ENCODE measurements at places on chromosomes 6 and 20.

DNA sequence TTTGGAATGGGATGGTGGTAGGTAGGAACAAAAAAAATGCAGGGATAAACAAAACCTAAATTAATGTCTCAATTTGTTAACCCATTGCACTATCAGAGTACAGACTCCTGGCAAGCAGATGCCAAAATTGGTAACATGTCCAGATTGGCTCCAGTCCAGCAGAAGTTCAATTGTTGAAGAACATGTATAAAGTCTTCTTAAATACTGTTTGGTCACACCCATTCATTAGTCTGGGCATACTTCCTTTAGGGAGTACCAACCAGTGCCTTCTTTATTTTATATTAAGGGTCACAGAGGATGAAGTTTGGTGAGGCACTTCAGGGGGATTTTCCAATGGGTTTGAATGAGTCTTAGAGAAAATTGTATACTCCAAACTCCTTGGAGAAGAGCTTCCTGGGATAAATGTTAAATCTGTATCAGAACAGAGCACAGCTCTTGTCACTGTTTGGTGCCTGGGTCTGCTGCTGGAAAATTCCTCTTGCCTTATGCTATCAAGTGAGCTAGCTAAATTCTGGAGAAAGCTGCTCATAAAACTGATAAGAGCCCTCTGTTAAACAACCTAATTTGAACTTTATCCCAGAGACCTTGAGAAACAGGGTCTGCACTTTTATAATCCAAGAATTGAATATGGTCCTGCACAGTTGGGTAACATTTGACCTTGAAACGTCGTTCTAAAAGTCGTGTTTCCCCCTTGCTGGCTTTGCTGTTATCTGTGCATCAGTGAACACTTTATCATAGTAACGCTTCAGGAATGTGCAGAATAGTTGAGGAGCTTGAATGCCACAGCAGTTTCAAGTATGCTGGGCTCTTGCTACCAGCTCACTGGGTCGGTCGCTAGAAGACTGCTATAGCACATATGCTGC is 334.1 kb upstream of the CITED2 start:
- peak; percentile 24 for DNase-seq

DNA sequence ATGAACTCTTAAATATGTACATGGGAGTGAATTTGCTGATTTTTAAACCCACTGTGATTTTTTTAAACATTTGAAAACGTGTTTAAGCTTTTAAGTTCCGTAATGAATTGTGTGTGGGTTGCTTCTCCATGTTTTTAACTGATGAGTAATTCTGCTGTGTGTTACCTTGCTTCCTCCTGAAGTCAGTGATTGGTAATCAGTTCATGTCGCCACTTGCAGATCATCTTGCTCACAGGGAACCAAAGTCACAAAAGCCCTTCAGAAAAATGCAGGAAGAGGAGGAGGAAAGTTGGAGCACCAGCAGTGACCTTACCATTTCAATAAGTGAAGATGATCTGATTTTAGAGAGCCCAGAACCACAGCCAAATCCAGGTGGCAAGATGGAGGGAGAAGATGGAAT is 36.7 kb downstream of the KIZ start:
- DNase-seq, result no peak

- peak; percentile 99 for DNase-seq
Measured at GRCh38 chr20:64188682-64189529, 24.7 kb downstream of the MYT1 start.

- no peak for DNase-seq
Measured at GRCh38 chr6:165702669-165703068, 39.6 kb upstream of the PDE10A start.

GRCh38 chr6:82704045-82704444 is 340.4 kb downstream of the TPBG start:
- no peak for DNase-seq

DNA sequence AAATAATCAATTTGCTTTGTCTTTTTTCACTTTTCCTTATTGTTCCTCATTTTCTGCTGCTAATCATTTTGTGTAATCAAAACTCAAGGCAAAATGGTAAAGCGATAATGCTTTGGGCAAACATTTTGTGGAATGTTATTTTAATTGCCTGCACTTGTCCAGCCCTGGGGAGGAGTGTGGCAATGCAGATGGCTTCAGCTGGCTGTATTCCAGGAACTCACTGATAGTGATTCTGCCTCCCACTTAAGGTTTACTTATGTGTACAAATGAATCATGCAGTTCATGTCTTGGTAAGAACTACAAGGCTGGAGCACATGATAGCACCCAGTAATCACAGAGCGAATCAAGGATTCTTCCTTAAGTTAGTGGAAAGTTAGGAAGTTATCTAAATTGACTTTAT is 107.8 kb downstream of the COL19A1 start:
- DNase-seq, result peak; percentile 5

DNA sequence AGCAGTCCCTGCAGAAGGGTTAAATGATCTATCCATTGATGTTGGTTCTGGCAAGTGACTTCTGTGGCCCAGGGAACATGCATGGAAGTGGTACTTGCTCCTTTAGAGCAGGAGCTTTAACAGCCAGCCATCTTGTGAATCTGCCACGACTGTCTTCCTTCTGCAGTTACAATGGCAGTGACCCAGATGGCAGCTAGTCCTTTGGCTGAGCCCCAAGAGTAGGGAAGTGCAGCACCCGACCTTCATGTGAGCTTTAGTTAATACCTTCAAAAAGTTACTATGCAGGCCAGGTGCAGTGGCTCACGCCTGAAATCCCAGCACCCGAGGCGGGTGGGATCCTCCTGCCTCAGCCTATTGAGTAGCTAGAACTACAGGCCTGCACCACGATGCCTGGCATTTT is 66.4 kb downstream of the POPDC3 start:
- no peak for DNase-seq

DNA sequence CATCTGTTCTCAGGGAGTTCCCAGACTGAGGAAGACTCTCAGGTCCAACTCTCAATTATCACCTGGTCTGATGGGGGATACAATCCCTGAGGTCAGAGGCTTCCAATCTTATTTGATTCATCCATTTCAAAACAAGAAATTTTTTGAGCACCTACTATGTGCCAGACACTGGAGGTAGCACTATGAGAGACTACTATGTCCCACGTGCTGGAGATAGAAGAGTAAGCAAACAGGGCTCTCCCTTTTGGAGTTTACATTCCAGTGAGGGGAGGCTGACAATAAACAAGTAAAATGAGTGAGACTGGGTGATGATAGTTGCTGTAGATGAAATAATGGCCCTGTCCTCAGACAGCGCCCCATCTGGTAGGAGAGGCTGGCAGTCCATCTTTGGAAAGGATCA is 16.5 kb downstream of the TMEM151B start:
- DNase-seq, result no peak

DNA sequence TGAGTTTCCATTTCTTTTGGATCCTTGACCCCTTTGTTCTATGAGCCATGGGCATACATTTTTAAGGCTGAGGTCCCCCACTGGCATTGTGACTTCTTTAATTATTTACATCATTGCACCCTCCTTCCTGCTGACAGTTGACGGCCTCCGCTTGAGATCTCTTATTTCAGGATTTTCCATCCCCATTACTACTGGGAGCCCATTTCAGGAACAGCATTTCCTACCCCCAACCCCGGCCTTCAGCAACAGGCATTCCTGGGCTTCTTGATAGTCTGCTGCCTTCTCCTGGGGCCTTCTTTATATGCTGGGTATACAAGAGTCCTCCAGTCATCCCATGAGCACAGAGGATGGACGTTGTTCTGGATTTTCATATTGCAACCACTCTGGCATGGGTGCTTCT is 3.8 kb downstream of the ULBP1 start:
- no peak for DNase-seq

- DNase-seq, result peak; percentile 30
Measured at GRCh38 chr6:1856381-1856780, 246.7 kb downstream of the FOXC1 start.

- peak; percentile 47 for DNase-seq
Measured at GRCh38 chr6:129709196-129709768, 695 bp downstream of the ARHGAP18 start.

GRCh38 chr6:28648035-28648877 is 122.6 kb downstream of the GPX5 start:
- DNase-seq, result peak; percentile 95

GRCh38 chr6:150410906-150411305 is 42.1 kb downstream of the IYD start:
- no peak for DNase-seq

- peak; percentile 78 for DNase-seq
Measured at GRCh38 chr6:44268095-44268628, 2.1 kb upstream of the TMEM151B start.

DNA sequence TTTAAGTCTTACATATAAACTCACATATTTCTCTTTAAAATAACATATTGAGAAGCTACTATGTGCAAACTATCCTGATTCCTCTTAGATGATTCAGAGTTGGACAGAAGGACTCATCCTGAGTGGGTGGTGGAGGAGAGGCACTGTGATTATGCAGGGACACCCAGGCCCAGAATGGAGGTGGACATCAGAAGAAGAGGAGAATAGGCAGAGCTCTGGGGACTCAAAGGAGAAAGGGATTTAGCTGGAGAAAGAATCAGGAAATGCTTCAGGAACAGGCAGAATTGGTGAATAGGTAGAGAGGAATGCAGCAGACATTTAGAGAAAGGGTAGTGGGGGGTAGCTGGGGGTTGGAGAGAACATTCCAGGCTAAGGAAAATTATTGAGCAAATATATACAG is 17.4 kb downstream of the RCAN2 start:
- DNase-seq, result no peak

DNA sequence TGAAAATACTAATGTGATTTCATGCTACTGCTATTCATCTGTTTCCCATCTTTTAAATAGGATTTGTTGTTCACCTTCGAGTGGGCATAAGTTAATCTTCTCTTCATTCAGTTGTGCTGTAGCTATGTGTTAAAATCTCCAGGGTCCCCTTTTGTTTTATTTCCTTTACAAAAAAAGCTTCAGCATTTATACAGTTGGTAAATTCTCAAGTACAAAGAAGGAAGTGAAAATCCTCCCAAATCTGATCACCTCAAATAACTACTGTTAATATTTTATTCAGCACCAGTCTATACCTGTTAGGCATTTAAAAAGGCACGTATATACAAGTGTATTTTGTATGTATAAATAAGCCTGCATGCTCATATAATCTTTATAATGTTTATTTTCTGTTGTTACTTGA is 251.2 kb downstream of the TMEM242 start:
- no peak for DNase-seq

GRCh38 chr6:143271024-143271423 is 179.5 kb downstream of the ADAT2 start:
- no peak for DNase-seq

- DNase-seq, result no peak
Measured at GRCh38 chr20:36062799-36063198, 91.7 kb upstream of the EPB41L1 start.

GRCh38 chr20:24469894-24470745 is 691 bp downstream of the SYNDIG1 start:
- no peak for DNase-seq

DNA sequence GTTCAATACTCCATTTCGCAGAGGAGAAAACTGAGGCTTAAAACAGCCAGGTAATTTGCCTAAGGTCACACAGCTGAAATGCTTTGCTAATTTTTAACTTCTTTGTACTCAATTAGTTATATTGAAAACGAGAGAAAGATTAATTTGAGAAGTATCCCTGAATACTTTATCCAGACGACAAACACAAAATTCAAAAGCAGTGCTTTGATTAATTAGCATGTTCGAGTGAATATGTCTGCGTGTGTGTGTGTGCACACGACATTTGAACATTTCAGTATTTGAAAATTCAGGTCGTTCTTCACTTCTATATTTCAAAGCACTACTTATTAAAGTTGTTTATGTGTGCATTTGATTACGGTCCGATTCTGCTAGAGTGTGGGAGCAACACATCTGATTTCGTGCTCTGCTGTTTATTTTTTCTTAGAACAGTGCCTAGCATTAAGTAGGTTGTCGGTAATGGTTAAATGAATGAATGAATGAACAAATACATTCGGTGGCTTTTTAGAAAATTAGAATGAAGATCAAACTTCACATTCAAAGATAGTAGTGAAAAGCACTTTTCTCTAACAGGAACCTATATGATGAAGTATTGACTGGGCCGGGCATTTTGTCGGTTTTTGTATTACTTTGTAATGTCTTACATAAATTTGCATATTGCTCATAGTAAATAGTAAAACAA is 36.9 kb upstream of the SYNCRIP start:
- no peak for DNase-seq

DNA sequence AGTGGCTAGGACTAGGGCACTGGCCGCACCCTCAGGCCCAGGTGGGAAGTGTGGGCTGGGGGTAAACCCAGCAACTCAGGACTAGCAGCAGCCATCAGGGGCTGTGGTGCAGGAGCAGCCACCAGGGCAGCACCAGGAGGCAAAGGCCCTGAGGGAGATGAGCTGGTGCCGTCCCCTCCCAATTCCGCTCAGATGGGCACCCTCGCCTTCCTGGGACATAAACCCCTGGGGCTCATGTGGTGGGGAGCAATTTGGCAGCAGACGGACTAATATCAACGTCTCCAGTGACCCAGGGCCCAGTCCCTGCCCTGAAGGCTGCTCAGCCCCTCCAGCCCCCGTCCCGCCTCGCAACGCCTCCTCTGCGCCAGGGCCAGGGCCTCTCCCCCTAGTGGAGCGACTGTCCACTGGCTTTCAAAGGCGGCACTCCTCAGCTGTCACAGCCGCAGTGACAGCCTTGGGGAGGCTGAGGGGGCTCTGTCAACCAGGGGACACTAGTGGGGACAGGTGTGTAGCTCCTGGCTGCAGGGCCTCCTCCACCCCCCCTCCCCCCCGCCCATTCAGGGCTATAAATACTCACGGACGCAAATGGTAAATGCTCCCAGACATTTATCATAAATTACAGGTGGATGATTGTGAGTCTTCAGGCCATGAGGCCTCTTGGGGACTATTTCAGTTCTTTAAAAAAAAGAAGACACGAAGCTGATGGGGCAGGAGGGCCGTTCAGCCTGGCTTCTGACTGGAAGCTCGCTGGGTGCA is 349.9 kb downstream of the ZFAND3 start:
- DNase-seq, result no peak

DNA sequence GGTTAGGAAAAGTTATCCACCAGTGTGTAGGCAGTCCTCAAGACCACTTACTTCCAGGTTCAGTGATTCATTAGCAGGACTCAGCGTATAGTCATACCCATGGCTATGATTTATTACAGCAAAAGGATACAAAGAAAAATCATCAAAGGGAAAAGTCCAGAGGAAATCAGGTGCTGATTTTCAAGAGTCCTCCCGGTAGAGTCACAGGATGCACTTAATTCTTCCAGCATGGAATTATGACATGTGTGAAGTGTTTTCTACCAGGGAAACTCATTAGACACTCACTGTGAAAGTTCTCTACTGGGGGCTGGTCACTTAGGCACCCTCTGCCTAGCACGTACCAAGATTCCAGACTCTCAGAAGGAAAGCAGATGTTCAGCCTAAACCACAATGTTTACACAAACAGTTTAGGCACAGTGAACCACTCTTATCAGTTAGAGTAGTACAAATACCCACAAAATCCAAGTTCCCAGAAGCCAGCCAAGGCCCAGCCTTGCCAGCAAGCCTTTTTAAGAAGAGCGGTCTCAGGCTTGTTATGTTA is 10.2 kb downstream of the WFDC3 start:
- DNase-seq, result peak; percentile 33

DNA sequence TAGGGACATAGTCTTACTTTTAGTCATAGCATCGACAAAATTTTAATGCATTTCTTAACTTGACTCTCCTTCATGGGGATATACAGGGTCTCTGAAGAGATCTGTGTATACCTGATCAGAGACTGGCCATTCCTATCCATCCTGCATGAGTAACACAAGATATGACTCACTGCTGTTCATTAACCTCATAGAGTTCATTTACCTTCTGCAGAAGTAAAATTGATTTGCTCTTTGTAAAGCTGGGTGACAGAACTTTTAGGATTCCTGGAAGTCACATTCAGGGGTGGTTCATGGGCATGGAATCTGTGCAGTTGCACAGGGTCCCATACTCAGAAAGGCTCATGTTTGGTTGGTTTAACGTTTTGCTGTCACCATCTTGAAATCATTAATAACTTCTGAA is 53.2 kb downstream of the PDE7B start:
- no peak for DNase-seq
